Activated naive CD4-positive, alpha-beta T cell treated with anti-CD3 and anti-CD28 coated beads for 36 hours (primary cell): ENCODE measurements at places on chromosomes 2 and 18.

DNA sequence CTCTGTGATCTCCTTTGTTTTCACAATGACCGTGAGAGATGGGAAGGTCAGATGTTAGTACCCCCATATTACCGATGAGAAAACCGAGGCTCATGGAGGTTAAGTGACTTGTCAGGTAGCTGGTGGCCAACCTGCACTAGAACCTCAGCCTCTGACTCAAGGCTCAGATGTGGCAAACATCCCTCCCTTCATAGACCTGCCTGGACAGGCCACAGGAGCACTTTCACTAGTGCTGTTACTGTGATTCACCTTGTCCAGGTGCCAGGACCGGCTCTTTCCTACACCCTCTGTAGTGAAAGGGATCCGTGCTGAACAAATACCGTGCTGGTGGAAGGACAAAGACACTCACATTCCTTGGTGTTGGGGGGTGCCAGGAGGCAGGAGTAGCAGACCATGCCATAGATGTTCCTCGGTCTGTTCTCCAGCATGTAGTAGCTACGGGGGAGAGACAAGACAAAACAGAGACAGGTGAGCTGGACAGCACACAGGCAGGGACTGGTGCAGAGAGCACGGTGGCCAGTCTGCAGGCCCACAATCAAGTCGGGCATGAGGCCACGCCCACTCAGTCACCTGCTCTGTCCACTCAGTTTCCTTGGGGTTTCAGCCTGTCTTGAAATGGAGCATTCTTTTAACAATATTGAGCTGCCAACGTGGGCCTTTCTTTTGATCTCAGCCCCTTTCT is 65.9 kb downstream of the EDAR start:
- DNase-seq = no peak

- no peak for DNase-seq
These were observed 11.7 kb downstream of the SH3YL1 start for GRCh38 chr2:252001-252602.

DNA sequence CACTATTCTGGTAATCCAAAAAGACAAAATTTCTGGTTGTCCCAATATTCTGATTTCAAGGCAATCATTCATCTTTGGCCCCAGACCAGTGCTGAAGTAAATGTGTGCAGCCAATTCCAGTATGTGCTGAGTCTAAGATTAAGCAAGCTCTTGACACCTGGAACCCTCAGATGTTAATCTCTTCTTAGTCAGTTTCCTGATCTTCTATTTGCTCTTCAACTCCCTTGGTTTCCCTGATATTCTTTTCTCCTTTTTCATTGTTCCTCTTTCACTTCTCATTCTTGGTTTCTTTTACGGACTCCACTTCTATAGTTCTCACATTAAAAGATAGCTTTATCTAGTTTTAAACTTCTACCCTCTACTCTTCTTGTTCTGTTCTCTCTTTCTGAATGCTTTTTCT is 445.7 kb upstream of the FANCL start:
- DNase-seq = no peak

- no peak for DNase-seq
These were observed 921 bp downstream of the RPE start for GRCh38 chr2:210003359-210003758.

GRCh38 chr2:137199751-137200150 is 434.4 kb downstream of the THSD7B start:
- no peak for DNase-seq

DNA sequence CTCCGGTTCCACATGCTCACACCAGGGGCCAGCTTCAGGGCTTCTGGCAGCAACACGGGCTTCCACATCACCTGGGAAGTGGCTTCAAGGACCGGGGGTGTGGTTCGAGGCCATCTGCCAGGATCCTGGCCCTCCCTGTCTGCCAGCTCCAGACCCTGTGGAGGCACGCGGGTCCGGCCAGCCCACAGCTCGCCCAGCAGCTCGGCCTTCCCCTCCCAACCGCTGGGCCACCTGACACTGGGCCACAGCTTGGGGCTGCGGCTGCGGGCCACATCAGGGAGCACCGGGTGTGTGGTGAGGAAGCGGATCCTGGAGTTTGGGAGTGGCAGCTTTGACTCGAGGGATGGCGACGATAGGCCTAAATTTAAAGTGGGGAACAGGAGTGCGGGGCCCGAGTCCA is 7.0 kb downstream of the C2orf81 start:
- DNase-seq = no peak

DNA sequence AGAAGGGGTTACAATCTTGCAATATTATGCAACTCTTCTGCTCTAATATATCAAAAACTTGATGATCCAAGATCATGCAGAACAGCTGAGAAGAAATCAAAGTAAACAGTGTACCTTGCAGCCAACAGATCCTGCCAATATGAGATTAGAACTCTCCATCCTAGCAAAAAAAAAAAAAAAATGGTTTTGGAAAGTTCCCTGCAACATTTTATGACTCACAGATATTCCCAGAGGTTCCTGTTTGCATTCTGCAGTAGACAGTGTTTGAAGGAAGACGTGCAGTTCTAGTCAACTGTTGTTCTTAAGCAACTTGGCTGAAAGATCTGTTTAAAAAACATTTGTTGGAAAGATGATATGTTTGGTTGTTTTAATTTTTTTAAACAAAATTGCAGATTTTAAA is 103.6 kb upstream of the WDR75 start:
- DNase-seq = no peak

- DNase-seq = no peak
These were observed 870.0 kb upstream of the CHAC2 start for GRCh38 chr2:52897511-52898044.

GRCh38 chr2:32865399-32866068 is 81.2 kb upstream of the LTBP1 start:
- no peak for DNase-seq

GRCh38 chr18:79903787-79904356 is 47.6 kb downstream of the SLC66A2 start:
- no peak for DNase-seq

DNA sequence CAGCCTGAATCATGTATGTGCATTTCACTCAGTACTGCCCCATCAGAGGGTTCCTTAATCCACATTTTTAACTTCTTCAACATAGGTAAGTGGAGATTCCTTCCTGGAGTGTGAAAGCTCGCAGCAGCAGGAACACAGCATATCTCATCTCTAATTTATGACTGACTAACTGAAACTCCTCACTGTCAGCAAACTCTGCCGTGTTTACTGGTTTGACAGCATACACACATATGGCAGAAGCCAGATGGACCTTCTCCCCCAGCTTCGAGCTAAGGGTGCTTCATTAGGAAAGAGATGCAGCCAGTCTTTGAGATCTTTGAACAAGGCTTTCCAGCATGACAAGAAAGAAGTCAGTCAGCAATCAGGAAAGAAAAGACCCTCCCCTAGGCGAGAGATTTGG is 200.3 kb upstream of the ACVR2A start:
- no peak for DNase-seq

GRCh38 chr2:240338274-240338673 is 97.2 kb upstream of the GPC1 start:
- no peak for DNase-seq

DNA sequence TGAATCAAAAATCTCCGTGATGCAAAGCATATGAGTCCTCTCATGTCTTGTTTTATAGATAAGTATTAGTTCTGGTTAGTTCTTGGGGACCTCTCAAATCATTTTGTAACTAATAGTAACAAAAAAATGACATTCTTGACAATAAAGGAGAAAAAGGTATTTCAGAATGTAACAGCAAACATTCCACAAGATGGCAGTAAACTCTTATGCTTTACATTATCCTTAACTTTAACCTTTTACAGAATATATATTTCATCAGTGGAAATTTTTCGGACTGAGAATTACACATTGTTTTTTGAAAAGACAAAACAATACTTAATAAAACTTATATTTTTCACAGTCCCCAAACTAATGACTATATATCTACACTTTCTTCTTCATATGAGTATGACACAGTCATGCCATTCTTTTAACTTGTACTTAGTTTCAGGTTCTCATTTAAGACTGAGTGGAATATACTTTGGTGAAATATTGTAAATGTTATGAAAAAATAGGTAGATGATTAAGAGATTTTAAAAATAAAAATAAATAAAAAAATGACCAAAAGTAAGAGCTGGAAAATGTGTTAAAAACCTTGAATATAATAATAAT is 142.9 kb upstream of the NXPH2 start:
- no peak for DNase-seq

GRCh38 chr2:38602136-38602731 is 494 bp downstream of the HNRNPLL start:
- DNase-seq = peak; percentile 41
